ENCODE measurements at places on chromosomes 3 and 15.

- DNase-seq: no peak
Observed at GRCh38 chr3:100073714-100074307, 40.5 kb downstream of the FILIP1L start.

GRCh38 chr15:68612979-68613740 is 34.4 kb downstream of the CORO2B start:
- DNase-seq: no peak

DNA sequence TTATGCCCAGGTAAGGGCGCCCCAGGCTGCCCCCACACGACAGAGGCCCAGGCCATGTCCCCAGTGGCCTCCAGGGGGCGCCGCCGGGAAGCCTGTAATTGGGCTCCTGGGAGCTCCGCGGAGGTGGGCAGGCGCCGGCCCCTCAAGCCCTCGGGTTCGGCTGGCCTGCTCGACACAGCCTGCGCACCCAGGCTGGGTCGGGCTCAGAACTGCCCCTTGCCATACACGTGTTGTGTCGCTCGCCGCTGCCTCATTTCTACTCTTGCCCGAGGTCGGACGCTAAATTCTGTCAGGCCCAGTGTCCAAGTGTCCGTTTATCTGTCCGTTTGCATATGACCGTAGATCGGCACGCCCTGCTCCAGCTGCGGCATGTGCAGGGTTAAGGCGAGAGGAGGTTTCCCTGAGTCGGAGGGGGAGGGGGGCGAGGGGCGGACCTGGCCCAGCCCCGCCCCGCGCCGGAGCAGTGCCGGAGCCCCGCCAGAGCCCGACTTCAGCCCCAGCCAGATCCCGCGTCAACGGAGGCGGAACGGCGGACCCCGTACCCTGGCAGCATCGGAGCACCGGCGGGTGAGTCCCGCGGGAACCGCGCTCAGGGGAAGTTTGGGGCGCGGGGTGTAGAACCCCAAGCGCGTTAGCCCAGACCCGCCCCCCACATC is at the start of gene KLHDC8B:
TSS of gene KLHDC8B (plus strand) at position 480 of the 656 bp plus-strand sequence. CDS start 1,172 bp downstream, outside the sequence.
- DNase-seq: peak; percentile 65

DNA sequence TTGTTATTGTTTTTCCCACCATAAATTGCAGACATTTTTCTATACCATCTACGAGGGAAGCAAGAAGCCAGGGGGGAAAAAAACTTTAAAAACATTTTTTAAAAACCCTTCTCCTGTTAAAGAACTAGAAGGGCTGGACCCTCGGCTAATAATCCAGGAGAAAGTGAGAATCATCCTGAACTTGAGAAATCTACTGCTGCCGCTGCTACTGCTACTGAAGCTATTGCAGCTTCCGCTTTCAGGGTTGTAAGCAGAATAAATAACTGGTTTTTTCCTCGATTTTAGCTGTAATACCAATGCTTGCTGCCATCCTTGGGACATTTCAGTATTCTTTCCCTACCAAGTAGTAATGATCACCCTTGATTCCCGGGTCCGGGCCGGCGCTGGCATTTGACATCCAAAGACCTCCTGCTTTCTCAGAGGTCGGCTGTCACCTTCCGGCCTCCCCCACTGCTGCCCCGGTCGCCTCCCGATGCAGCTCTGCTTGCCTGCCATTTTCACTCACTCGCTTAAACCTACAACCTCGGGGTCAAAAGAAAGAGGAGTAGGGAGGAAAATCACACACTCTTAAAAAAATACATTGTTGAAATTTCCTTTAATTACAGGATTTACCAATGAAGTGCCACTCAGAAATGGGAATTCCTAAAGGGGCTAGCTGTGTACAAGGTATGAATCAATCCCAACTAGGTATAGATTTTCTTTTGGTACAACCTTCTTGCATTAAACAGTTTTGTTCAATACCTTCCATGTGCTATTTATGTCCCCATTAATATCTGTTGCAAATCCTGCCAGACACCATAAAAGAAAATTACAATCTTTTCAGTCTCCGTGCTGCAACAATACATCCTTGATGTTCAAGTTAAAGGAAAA is 674 bp upstream of the MECOM start:
- no peak for DNase-seq

DNA sequence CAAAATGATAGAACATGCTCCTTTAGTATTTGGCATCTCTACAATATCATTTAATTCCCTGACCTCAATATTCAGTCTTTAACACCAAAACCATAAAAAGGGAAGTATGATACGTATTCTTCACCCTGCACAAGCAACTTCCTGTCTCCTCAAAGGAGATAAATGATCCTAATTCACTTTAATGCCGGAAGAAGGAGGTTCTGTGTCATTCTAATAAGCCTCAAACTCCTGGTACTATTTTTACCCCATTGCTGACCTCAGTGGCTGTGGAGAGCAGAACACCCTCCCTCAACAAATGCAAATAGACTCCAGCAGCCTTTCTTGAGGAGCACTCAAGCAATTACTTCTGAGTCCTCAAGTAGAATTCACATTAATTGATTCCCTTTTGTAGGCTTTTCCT is 173.3 kb downstream of the TMEM108 start:
- no peak for DNase-seq

DNA sequence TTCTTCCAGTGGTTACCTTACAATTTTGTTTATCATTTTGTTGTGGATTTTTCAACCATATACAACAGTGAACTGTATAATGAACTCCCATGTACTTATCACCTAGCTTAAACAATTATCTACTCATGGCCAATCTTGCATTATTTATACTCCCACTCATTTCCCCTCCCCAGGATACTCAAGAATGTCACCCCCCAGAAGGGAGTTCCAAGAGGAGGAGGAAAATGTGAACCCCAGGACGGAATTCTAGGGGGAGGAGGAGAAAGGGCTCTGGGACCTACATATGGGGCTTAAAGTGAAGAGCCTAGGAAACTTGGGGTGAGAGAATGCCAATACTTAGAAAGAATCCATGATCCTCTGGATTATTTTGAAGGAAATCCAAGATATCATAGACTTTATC is 59.3 kb downstream of the TSC22D2 start:
- no peak for DNase-seq
